DND-41 (cell line): ENCODE measurements at places on chromosomes 3 and 15.

DNA sequence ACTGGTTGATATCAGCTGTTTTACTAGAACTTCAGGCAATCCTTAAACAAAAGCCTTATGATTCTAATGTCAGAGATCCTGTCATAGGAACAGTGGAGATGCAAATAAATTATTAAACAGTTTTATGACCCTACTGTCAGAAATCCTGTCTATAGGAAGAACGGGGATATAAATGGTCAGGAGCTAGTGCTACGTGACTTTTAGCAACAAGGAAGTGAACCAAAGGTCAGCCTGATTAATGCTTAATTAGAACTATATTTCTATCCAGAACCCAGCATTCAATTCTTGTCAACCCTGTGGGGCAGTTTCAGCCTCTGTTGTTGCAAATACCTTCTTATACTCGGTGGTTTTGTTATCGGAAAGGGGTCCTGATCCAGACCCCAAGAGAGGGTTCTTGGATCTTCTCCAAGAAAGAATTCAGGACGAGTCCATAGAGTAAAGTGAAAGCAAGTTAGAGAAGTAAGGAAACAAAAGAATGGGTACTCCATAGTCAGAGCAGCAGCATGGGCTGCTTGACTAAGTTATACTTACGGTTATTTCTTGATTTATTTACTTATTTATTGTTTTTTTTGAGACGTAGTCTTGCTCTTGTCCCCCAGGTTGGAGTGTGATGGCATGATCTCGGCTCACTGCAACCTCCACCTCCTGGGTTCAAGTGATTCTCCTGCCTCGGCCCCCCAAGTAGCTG lies 59.9 kb upstream of the RNU6-1 start:
- DNase-seq, result no peak

DNA sequence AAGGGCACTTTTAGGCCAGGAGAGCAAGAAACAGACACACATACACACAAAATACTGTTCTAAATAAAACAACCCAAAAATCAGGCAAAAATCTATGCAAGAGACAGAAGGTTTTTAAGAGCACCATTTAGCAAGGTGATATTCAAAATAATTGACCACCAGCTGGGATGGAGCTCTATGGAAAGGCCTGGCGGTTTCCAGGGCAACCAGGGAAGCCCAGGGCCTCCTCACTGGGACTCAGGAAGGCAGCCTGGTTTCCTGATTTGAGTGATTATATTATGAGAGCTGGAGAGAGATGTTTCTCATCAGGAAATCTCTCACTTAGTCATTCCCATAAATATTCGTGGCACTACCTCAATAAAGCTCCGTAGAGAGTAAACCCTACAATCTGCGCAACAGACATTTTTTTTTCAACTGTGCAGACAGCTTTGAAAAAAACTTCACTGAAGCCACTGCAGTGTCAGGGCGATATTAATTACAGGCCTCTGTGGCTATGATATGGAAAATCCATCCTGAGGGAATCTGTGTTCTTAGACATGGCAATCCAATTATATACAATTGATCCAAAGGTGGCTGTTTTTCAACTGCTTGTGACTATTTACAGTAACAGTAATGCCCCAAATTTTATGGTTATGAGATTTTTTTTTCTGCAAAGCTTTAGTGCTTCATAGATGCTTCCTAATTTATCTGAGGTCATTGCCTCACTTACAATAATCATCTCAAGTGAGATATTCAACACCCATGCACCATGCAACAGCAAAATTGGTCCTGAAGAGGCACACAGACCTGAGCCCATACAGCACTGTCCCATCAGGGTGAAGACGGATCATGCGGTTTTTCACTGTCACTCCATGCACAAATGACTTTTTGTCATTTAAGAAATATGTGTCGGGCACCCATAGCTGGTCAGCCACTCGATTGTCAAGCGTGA lies 152.1 kb downstream of the GABRB3 start:
- DNase-seq, result no peak

DNA sequence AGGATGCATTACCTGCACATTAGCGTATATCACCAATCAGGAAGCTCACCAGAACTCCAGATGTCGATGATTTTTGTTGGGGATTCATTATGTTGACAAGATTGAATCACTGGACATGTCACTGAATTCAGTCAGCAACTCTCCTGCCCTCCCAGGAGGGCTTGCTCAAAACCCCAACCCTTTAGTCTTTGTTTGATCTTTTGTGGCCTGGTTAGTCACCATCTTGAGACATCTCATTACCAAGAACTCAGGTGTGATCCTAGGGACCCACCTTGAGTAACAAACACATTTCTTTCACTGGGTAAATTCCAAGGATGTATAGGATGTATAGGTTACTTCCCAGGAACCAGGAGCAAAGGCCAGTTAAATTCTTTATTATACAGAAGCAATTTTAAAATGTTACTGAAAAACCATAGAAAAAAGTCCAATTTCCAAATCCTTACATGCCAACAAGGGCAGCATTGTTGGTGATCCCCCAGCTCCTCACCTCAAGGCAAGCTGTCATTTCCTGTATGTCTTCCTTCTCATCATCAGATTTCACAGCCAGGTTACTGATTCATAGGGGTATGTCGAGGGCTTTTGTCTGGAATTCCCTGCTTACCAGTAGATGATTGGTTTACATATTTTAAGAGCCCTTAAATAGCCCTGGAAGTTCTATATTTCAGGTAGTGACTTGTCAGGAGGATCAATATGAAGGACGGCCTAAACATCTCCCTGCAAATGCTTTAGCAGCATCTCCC lies 11.7 kb downstream of the SNRPN start:
- no peak for DNase-seq

GRCh38 chr3:29668728-29669127 lies 387.9 kb downstream of the RBMS3 start:
- no peak for DNase-seq

DNA sequence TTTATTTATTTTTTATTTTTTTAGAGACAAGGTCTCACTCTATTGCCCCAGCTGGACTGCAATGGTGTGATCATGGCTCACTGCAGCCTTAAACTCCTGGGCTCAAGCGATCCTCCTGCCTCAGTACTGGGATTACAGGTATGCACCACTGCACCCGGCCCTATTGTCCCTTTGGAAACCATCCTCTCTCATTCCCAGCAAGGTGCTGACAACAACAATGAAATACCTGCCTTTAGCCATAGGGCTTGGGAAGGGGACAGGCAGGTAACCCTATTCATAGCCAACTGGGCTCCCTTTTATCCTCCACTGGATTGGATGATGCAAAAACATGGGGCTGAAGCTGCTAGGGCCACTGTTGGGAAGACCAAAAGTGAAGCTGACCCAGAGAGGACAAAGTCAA lies 43.1 kb downstream of the SCAP start:
- no peak for DNase-seq

DNA sequence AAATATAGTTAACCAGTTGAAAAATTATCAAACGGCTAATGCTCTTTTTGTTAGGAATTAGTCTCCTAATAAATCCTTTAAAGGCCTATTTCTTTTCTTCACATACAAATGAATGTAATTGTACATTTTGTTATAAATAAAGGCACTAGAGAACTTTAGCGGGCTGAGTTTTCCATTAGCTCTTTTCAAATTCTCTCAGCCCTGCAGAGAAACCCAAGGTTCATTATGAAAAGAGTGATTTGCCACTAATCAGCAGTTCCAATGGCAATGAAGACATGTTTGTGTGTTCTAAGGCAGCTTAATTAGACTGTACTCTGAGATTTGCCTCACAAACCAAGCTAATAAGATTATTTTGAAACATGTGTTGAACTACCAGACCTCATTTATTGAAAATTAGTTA lies 64.6 kb upstream of the P2RY1 start:
- DNase-seq, result no peak

- DNase-seq, result no peak
These were observed 5.3 kb downstream of the BDH1 start for GRCh38 chr3:197550489-197550888.

DNA sequence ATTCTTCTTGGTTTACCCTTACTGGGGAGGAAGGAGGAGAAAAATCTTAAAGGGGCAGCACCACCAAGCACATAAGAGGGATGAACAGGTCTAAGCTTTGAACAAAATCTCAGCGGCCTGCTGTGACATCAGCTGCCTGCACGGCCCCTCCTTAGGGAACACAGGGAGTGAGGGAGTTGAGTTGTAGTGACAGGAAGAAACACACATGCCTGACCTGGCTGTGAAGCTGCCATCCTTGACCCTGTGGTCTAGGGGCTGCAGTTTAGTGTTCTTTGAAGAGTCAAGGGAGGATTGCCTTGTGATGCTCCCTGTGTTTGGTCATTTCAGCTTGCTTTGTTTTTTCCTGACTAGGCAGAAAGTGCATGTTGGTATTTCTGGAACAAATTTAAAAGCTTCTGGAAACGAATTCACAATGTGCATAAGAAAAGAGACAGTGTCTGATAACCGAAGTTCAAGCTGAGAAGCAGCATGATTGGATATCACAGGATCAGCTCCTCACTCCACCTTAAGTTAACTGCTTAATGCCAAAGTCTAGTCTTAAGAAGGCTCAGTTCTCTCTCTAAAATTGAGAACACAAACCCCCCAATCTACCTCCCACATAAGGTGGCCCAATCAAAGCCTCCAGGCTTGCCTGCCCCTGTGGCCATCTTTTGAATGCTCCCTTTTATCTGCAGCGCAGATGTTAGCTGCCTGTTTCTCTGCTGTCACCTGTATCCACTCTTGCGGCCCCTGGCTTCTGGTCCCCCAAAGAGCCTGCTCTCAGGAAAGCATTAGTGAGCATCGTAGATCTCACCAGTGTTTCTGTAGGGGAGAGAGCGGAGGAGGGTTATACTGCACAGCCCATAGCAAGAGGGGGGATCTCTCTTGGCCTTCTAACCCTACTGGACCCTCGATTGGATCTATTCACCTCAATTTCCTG lies 82.2 kb downstream of the SCN11A start:
- no peak for DNase-seq

DNA sequence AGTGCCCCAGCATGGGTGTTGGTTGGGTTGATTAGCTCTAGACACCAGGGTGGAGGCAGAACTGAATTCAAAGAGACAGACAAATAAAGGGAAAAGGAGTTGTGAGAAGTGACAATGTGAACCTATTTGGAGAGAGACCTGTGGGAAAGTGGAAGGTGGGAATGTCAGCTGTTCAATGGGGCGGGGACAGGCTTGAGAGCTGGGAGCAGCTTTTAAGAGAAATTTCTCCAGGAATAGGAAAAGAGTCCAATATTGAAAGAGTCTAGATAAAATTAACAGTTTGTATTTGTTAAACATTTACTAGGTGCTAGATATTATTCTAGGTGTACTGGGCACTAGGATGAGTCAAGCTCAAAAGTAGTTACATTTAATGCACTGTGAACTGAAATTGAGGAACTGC lies 225.3 kb downstream of the GAP43 start:
- DNase-seq, result no peak

DNA sequence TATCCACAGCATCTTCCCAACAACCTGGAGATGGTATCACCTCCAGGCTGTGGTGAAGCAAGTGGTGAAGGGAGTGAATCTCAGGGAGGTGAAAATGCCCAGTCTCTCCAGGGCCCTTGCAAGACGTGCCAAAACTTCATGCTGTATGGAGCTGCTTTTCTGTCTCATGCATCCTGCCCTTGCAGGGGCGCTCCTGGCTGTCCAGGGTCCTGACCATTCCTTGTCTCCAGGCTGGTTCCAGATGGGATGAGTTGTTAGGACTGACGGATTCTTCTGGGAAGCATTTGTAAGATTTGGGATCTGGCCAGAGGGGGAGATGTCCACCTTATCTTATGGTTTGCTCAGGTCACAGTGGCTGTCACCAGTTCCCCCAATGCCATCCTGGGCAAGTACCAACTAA lies 15.8 kb downstream of the TGM4 start:
- no peak for DNase-seq

GRCh38 chr3:150013801-150014200 lies 43.1 kb upstream of the PFN2 start:
- DNase-seq, result no peak

GRCh38 chr15:73885954-73886700 lies 12.8 kb downstream of the TBC1D21 start:
- no peak for DNase-seq

GRCh38 chr3:24382647-24383046 lies 112.0 kb downstream of the THRB start:
- no peak for DNase-seq

DNA sequence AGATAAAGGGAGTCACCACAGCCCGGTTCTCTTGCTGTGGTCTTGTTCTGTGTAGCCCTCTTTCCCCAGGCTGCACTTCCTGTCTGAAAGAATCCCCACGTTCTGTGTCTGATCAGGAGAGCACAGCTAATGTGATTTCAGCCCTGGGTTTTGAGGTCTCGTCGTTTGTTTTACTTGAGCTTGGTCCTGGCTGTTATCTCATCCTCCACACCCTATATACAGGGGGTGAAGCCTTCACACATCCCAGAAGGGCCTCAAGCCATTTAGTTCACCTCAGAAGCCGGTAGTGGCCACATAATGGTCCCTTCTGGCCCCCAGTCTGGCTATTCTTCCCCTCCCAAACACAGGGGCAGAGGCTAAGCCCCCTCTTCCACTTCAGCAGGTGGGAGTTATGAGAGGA lies 115.6 kb downstream of the PDE8A start:
- no peak for DNase-seq

DNA sequence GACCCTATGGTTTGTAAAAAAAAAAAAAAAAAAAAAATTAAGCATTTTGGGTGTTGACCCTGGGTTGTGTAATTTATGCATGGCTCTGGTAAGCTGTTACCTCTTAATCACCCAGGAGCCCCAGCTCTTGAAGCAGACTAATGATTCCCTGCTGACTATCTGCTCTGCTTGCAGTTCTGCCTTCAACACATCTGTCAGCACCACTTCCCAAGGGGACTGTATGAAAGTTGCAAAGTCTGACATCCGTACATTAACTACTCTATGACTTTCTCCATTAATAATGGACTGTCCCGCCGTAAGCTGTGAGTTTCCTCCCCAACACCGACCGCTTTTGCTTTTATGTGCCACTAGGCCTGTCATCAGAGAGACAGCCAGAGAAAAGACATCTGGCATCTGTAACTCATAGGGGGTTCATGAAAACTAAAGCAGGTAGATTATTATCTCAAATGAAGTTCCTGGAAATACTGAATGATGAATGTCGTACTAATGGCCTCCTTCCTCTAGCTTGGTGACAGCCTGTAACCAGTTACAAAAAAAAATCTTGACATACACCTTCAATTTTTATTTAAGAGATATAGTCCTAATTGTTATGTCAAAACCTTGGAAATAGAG lies 271.5 kb downstream of the IL5RA start:
- no peak for DNase-seq

DNA sequence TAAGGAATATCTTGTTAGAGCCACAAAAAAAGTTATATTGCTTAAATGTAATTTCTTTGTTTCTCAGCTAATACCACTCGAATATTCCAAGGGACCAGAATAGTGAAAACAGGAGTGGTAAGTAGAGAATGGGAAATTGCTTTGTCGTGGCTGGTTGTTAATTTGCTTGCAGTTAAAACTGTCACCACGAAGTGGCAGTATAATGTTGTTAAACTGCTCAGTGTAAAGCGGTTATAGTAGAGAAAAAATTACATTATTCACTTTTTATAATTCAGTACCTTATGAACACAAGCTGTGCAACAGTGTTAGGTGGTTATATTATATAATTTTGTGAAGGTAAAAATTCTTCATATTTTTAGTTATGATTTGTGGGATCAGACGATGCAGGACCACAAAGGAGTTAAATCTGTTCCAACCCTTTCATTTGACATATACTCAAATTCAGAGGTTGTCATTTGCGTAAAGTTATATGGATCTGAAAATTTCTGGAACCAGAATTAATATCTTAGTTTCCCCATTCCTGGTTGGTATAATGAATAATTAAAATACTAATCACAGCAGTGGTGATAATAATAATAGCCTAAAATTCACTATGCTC lies 171.8 kb downstream of the FEZF2 start:
- DNase-seq, result no peak

GRCh38 chr15:41974041-41974440 lies 1.7 kb upstream of the EHD4 start:
- DNase-seq, result no peak

GRCh38 chr15:93072011-93072410 lies 17.0 kb downstream of the RGMA start:
- DNase-seq, result no peak
